Stimulated activated CD8-positive, alpha-beta memory T cell treated with anti-CD3 and anti-CD28 coated beads, Interleukin-4, amount 100 ng/mL, for 4 hours (primary cell): ENCODE measurements at places on chromosomes 3 and 15.

GRCh38 chr3:126955004-126955790 lies 27.7 kb upstream of the PLXNA1 start:
- DNase-seq, result no peak

GRCh38 chr15:58064980-58065444 lies 499 bp downstream of the ALDH1A2 start:
- DNase-seq, result no peak

DNA sequence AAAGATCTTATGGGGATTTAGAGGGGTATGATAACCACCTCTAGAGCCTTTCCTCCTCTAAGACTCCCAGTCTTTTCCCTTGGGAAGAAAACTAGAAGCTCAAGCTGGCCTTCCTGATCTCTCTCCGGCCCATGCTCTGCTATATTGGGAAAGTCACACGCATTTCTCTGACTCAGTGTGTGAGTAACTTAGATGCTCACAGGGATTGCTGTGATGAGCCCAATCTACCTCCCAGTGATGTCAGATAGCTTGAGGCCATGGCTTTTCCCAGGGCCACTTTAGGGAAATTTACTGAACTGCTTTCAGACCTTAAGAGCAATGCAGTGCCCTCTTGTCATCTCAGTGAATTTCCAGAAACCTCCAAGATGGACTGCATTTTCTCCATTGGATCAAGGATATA lies 8.6 kb upstream of the ST8SIA2 start:
- DNase-seq, result no peak

- DNase-seq, result no peak
Observed at GRCh38 chr15:27725731-27726130, 373.4 kb downstream of the OCA2 start.

DNA sequence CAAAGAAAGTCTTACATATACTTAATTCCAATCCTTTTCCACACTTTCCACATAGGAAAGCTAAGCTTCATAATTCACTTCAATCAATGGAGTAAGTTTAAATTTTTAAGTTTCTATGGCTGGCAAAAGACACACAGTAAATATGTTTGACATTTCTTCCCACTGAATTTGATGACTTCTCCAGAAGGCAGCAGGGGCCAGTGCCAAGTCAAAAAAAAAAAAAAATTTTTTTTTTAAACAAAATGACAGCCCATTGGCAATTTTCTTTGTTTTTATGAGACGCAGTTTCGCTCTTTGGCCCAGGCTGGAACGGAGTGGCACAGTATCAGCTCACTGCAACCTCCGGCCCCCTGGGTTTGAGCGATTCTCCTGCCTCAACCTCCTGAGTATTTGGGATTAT lies 28.7 kb downstream of the ATP13A3 start:
- no peak for DNase-seq

GRCh38 chr3:24500806-24501205 lies 6.2 kb upstream of the THRB start:
- no peak for DNase-seq

GRCh38 chr15:31758126-31758525 lies 272.2 kb upstream of the CHRNA7 start:
- no peak for DNase-seq

DNA sequence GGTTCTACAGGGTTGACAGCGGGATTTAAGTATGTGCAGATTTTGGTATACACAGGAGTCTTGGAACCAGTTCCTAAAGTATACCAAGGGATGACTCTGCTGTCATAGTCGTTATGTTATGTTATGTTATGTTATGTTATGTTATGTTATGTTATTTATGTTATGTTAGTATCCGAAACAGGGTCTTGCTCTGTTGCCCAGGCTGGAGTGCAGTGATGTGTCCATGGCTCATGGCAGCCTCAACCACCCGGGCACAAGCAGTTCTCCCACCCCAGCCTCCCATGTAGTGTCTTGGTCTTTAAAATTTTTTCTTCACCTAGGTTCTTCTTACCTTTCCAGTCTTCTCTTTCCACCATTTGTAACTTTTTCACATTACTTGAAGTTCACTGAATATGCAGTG lies 21.7 kb downstream of the PPP4R2 start:
- DNase-seq, result no peak
